ENCODE measurements at places on chromosomes 12 and 14. TPM values are rescaled to one million over a fixed set of nuclear protein-coding genes. Genes with fewer than 3 reads are reported as not detected.
A peak's percentile ranks its signal among the peaks of the same experiment; 100 is the strongest.

AQP2 gene
- not detected for total RNA-seq

NTF3 gene
- total RNA-seq: not detected

FGF23 gene
- total RNA-seq: not detected

DNA sequence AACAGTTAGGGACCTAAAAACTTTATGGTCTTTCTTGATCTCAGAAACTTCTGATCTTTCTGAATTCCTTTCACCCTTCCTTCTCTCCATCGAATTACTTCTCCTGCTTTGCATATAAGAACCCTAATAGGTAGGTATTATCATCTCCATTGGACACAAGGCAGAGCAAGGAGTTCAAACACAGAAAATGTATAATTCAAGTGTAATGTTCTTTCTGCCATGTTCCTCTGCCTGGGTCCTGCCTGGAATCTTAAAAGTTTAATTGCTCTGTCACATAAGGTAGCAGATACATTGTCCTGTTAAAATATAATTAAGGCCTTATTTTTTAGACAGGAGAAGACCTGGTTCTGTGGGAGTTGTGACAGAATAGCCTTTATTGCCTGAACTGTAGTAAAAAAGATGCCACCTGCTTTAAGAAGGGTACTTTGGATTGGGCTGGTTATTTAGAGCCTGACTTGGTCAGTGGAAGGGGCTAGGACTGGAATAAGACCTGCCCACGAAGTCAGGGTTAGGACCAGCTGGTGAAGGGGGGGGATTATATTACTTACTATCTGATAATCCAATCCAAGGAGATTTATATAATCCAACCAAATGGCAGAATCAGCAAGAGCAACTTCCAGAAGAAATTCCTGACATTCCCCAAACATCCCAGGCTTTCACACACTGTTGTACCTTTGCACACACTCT lies 10.4 kb downstream of the G2E3 start:
- no peak for DNase-seq

DNA sequence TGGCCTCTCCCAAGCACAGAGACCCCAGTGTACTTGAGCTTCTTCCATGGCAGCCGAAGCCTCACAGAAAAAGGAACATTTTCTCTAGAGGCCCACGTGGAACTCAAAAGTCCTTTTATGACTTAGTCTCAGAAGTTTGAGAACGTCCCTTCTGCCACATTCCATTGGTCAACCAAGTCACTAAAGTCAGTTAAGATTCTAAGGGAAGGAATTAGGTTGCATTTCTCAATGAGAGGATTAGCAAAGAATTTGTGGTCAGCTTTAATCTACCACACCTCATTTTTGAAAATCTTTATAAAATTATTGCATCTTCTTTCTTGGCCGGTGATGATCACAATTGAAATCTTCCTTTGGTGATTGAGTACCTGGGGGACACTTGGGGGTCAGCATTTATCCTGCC lies 279.9 kb upstream of the TBX3 start:
- no peak for DNase-seq

DNA sequence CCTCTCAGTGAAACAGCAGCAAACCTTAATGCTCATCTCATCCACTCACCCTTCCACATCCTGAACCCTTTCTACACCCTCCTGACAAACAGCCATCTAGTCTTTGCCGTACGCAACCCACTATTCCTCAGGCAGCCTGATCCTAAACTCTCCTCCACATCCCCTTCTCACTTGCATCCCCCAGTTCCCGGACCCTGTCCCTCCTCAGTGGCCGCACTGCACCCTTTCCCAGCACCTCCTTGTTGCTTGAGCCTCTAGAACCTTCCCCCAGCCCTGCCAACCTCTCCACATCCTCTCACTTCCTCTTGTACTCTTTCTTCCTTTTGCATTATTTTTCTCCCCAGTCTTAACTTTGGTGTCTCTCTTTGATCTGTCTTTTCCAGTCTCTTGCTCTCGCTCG lies 42.9 kb downstream of the IQSEC3 start:
- DNase-seq: no peak

- no peak for DNase-seq
Observed at GRCh38 chr12:124928912-124929530, 14.6 kb upstream of the UBC start.

GRCh38 chr14:89973234-89973823 lies 17.6 kb downstream of the TDP1 start:
- peak; percentile 40 for DNase-seq

DNA sequence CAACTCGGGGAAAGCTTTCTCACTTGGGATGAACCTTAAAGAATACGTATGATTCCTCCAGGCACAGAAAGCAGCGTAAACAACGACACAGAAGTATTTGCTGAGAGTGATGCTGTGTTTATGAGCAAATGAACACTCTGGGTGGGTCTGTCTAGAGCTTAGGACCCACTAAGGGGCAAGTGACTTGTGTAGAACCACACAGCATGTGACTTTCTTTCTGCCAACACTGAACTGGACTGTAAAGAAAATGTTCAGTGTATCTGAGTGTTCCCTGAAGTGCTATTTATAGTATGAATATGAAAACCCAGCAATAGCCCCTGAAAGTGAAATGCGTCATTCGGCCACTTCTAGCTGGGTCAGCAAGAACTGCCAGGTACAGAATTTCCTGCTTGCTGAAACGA lies 78.5 kb downstream of the ST8SIA1 start:
- no peak for DNase-seq

GRCh38 chr14:65210822-65211182 lies 108.5 kb upstream of the MAX start:
- no peak for DNase-seq

DNA sequence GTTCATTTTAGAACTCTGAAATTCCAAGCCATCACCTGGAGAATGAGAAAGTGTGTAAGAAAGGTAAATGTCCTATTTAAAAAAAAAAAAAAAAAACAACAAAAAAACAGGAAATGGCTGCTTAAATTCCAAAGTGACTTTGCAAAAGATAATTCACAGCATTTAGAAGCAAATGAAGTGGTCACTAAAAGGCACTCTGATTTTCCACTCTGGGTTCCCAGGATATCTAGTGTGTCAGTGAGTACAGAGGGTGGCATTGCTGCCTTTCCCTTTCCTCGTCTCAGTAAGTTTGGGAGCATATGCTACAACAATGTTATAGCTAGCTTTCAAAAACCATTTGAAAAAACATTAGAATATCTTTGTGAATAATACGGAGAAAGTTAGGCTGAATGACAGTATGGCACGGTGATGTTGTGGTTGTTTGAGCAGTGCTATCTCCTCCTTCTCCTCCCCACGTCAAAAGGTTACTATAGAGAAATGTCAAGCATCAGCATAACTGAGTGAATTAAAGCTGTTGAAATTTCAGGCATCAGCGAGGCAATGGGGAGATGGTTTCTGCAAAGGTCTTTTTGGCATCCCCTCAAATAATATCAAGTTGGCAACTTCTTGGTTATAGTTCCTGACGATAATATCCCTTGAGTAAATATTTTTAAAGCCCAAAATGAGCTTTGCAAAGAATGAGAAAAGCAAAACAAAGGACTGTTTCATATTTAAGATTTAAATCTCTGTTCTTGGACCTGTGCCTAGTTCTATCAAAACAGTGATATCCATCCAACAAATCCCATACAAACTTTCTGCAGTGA lies 164.5 kb upstream of the E2F7 start:
- no peak for DNase-seq

DNA sequence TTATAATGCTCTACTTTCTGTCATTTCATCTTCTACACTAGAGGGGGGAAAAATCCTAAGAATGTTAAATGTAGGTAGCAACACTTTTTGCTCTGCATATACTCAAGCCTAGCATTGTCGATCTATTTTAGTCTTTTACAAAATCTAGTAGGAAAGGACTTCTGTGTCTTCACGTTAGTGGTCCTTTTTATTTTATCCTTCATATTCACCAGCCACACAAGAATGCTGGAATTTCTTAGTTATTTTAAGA lies 253.0 kb upstream of the FLRT2 start:
- no peak for DNase-seq

DNA sequence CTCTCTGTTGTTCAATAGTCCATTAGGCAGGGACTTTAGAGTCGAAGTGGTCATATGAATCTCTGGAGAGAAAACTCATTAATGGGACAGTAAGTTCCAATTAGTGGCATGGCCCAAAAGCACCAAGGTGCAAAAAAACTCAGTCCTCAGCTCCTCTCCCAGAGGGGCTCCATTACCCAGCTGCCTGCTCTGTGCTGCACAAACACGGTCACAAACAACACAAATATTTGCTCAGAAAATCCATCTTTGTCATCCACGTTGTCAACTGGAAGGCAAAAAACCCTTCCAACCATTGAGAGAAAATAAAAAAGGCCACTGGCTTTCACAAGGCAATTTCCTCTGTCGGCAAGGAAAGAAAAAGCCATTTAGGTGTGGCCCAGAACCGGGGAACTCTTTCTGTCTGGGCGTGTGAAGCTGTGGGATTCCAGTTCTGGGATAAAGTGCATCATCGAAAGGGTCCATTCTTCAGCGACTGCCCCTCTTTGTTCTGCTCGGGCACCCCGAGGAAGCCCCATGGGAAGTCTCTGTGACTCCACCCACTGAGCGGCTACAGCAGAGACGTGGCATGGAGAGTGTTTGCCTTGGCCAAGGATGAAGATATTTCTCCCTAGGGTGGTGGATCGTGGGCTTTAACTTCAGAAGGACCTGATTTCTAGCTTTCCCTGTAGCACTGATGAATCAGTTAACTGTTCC lies 137.6 kb downstream of the VRK1 start:
- DNase-seq: no peak

DNA sequence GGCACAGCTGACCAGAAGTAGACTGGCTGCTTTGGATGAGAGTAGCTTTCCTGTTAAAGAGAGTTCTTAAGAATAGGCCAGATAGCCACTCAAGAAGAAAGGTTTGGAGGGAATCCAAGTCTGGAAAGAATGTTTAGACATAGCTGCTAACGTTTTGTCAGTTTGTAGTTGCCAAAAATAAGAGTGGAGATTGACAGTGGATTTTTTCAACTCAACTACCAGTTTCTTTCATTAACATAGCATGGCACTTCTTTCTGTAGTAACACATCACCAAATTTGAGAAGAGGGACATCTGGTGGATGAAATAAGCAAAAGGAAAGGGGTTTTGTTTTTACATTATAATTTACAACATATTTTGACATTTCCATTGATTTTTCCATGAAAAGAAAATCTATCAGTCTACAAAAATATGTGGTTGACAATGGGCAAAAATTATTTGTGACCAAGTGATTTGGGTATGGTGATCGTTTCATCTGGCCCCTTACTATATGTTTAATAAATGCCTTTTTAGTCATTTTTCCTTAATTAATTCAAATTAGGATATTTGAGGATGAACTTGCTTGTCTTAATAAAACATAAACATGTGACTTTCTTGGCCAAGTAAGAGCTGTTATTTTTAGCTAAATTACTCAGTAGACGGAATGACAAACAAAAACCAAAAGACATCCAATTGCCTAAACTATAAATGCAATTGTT lies 71.1 kb downstream of the PTPRR start:
- peak; percentile 8 for DNase-seq

GRCh38 chr14:38255673-38256532 lies at the start of gene CLEC14A:
CLEC14A (minus strand) TSS chr14:38256093; CDS start chr14:38256022, 71 bp downstream.
- no peak for DNase-seq
